ENCODE measurements at places on chromosomes 2 and 18.
A peak's percentile ranks its signal among the peaks of the same experiment; 100 is the strongest.

GRCh38 chr2:133097666-133098065 lies 427.7 kb upstream of the LYPD1 start:
- DNase-seq: no peak

- no peak for DNase-seq
These were observed 42.3 kb downstream of the EN1 start for GRCh38 chr2:118805064-118805690.

GRCh38 chr2:47076586-47077441 lies 78.3 kb downstream of the STPG4 start:
- no peak for DNase-seq

- no peak for DNase-seq
These were observed 9.2 kb downstream of the GRP start for GRCh38 chr18:59229191-59229590.

DNA sequence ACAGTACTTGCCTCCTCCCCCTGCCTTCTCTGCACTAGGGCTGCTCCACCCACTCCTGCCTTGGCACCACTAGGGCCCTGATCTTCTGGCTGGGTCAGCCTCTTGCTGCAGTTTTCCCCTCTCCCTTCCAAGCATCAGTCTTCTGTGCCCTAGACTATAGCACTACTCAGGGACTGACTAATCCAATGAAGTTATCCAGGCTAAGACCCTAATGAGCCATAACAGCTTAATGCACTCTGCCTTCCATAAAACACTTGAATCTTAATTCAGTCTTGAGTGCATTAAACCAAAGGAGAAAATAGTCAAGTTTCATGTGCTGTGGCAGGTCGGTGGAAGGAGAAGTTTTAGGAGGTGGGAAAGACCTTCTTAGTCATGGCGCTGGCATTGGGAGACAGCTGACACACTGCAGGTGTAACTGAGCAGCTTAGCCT lies 95.7 kb downstream of the BIN1 start:
- no peak for DNase-seq

- no peak for DNase-seq
These were observed 106.7 kb downstream of the TAF4B start for GRCh38 chr18:26332991-26333390.

DNA sequence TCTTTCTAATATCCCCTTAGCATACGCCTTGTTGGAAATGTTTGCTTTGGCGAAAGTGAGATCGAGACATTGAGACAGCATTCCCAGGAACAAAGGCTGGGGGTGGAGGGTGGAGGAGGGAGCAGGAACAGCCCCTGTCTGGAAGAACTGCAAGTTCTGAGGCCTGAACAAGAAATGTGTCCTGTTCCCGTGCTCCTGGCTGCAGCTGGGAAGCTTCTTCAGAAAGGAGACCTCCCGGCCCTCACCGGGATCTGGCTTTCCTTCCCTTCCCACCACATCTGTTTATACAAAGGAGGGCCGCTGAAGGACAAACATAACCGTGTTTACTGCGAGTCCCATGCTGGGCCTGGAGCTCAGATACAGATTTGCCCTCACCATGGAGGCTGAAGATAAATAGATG lies 35.9 kb downstream of the AFF3 start:
- DNase-seq: no peak

- DNase-seq: no peak
These were observed 77.0 kb downstream of the LANCL1 start for GRCh38 chr2:210399440-210400041.

DNA sequence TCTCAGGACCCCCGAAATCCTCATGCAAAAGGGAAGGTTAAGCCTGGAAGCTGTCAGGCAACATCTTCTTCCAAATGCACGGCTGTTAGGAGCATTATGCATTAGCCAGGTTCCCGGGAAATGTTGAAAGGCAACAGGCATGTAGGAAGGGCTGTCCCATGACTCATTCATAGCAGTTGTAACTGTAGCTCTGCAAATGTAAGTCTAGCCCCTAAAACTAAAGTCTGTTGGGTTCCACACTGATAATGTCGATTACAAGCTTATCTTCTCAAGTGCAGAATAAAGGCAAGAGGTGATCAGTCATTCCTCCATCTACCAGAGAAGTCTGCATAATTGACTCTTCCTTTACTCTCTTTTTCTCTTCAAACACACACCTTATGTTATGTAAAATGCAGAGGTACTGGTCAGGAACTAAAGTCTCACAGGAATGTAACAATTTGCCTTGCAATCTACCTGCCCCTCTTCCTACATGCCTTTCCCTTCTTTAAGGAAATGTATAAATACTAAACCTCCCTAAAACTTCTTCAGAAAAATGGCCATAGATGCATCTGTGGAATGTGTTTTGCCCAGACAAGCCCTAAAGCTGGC lies 99.8 kb downstream of the AKAIN1 start:
- DNase-seq: no peak

DNA sequence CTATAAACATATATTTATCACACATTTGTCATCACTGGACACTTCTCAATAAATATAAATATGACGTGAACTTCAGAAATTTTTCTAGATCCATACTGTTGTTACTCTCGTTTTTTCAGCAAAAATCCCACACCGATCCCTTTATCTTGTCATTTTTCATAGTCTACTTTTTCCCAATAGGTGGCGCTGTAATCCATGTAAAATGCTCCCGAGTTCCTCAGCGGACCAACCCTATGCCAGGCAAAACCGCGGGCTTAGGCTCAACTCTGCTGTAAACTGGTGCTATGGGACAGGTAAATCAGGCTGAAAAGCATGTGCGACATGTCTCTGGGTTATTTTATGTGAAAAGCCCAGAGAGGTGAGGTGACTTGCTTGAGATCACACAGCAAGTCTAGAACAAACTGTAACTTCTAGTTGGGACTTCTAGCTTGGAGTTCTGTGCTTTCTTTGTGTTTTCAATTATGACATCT lies 104.0 kb downstream of the COBLL1 start:
- peak; percentile 3 for DNase-seq

- no peak for DNase-seq
These were observed 1.1 kb upstream of the LIPG start for GRCh38 chr18:49560624-49561288.

- no peak for DNase-seq
These were observed 38.6 kb upstream of the RASGRP3 start for GRCh38 chr2:33437815-33438214.

DNA sequence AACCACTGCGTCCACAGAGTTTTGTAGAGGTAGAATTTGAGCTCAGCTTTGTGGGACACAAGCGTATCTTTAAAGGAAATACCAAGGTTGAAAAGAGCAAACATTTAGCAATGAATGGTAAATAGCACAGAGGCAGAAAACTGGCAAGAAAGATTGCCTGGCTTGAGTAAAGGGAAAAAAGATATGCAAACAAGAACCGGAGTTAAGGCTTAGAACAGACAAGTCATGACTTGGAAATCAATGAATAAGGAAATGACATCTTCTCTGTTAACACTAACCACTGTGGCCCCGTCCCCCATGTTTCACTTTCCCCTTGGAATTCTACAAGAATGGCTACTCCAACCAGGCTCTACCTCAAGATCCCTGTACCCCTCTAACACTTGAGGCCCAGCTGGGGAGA lies 3.8 kb downstream of the STAM2 start:
- no peak for DNase-seq

GRCh38 chr18:63763831-63764600 lies 11.2 kb upstream of the SERPINB7 start:
- DNase-seq: no peak

GRCh38 chr18:6626457-6626856 lies 103.1 kb upstream of the ARHGAP28 start:
- DNase-seq: no peak

DNA sequence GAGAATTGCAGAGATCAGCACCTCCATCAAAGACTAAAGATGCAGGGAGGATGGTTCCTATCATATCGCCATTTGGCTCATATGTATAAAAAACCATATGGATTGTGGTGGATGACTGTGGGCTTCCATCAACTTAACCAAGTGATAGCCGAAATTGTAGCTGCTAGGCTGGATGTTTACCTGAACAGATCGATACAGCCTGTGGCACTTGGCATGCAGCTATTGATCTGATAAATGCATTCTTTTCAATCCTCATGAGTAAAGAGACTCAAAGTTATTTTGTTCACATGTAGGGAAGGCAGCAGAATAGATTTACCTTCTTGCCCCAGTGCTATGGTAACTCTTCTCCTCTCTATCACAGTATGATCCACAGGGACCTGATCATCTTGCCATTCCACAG lies 18.5 kb downstream of the CHCHD5 start:
- no peak for DNase-seq

DNA sequence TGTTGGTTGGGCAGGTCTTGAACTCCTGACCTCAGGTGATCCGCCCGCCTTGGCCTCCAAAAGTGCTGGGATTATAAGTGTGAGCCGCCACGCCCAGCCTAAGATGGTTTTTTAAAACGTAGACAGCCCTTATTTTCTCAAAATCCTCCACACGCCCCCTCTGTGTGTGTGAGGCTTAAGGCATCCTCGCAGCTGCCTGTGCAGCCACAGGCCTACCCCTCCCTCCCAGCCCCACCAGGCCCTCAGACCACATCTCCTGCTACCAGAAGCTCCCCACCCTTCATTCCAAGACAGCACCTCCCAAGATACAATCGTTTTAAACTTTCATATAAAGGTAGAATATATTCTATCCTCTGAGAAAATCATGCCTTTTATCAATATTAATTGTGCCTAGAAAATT lies 4.8 kb downstream of the ANO7 start:
- DNase-seq: no peak

DNA sequence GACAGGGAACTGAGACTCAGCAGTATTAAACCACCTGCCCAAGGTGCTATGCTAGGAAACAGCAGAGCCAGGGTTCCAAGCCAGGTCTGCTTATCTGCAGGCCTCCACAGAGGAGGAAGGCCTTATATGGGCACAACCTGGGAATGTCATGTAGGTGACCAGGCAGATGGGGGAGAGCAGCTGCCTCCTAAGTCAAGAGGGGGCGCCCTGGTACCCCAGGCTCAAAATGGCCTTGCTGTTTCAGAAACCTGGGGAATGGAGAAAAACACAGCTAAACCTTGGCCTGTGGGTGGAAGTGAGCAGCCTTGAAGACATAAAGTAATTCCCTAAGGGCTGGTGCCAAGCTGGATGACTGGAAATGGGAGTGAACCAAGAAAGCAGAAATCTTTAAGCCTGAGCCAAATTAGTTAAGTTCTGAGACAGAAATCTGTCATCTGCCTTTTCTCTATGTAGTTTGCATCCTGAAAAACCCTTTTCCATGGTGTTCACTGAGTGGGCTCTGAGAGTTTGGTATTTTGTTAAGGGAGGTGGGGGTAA lies 79.1 kb downstream of the MAPK4 start:
- DNase-seq: no peak

DNA sequence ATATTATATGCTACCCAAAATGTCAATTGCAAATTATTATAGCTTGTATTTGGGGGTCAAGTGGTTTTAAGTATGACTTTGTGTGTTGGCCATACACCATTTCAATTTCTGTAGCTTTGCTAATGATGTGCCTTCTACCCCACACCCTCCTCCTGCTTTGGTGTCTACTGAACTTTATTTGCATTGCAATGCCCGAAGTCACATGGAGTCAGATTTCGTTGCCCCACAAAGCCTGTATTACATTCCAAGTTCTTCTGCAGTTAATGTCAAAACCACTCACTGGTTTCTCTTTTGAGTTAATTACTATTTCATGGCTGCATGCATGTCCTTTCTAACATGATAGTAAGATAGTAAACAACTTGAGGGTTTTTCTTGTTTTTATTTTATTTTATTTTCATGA lies 528.9 kb downstream of the RIT2 start:
- no peak for DNase-seq

GRCh38 chr2:36253086-36253485 lies 102.5 kb upstream of the CRIM1 start:
- DNase-seq: no peak

- no peak for DNase-seq
These were observed 19.6 kb downstream of the EHBP1 start for GRCh38 chr2:62724886-62725711.

DNA sequence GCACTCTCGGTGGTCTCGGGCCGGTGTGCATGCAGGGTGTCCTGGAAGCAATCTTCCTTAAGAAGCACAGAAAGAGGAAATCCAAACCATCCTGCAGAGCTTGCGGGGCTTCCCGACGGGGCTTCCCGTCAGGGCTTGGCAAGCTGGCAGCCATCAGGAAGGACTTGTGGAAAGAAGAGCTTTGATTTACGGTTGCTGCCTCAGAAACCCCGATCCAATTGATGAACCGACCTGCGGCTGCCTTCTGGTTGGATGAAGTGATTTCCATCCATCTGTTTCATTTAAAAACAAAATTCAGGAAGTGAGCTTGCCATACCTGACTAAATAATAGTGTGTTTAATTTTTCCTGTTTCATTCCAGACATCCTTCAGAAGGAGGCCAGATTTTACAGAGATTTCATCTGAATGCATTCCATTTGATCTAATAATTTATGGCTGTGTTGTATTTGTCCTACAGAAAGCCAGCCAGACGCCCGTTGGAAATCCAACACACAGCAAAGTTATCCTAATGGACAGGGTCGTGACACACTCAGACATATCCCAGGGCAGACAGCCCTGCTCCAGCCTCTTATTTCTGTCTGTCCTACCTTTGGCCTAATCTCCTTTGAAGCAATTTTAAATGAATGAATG lies 141.3 kb downstream of the SEPTIN10 start:
- DNase-seq: no peak

GRCh38 chr2:67313536-67313935 lies 83.6 kb upstream of the ETAA1 start:
- no peak for DNase-seq

DNA sequence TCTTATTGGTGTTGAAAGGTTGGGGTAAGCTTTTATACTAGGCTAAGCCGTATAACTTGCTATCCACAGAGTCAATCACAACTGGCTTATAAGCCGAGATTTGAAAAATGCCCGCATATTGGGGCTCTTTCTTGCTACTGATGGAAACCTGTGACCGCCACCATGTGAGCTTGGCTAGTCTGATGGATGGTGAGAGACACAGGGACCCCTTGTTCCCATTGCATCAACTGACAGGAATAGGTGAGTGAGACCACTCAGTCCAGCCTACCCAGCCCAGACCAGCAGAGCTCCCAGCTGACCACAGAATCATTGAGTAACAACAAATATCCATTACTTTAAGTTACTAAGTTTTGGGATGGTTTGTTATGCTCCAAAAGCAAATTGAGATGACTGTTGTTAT lies 676.4 kb upstream of the HS6ST1 start:
- DNase-seq: no peak

DNA sequence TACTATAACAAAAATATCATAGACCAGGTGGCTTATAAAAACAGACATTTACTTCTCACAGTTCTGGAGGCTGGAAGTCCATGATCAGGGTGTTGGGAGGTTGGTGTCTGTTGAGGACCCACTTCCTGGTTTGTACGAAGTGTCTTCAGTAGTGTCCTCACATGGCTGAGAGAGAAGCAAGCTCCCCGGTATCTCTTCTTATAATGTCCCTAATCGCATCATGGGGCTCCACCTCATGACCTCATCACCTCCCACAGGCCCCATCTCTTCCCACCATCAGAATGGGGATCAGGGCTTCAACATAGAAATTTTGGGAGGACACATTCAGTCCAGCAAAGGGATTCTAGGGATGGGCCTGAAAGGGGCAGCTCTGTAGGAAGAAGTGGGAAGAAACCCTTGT lies 4.8 kb upstream of the NIFK start:
- no peak for DNase-seq

DNA sequence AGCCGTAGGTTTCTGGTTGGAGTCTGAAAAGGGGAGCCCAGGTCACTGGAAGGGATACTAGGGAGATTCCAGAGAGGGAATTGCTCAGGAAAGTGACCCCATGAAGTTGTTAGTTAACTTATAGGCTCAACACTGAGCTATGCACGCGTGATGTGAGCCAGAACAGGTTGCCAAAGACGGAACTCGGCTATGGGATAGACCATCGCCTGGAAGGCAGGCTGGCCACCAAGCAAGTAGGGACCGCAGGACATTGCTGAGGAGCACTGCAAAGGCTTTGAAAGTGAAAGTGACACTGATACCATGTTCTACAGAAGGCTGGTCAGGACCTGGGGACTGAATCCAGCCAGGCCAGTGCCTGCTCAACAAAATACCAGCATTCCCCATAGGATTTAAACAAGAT lies 7.3 kb downstream of the FARP2 start:
- DNase-seq: no peak

Data from stimulated activated CD4-positive, alpha-beta T cell treated with anti-CD3 and anti-CD28 coated beads, Interleukin-2, amount 100 ng/mL, for 48 hours (primary cell).